Sciatic nerve (tissue), 2 donors: ENCODE measurements at places on chromosomes 1 and 21.

DNA sequence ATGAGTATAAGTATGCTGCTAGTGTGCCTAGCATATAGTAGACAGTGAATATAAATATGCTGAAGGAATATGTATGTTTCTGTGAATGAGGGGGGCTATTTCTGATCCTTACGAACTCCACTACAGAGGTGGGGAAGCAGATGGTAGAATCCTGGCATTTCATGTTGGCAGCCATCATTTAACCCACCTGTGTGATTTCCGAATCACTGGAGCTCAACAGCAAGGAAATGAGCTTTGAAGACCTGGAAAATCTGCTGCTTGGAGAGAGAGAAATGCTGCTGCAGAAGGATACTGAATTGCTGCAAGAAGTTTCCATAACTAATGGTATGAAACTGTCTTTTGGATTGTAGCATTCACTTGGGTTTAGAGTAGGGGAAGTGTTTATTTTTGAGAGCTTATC lies 83.5 kb downstream of the RABGAP1L start:
- DNase-seq = no peak

- DNase-seq = no peak
Measured at GRCh38 chr1:226650236-226650841, 88.7 kb downstream of the ITPKB start.

- no peak for DNase-seq
Measured at GRCh38 chr1:192954705-192955265, 104.4 kb downstream of the UCHL5 start.

DNA sequence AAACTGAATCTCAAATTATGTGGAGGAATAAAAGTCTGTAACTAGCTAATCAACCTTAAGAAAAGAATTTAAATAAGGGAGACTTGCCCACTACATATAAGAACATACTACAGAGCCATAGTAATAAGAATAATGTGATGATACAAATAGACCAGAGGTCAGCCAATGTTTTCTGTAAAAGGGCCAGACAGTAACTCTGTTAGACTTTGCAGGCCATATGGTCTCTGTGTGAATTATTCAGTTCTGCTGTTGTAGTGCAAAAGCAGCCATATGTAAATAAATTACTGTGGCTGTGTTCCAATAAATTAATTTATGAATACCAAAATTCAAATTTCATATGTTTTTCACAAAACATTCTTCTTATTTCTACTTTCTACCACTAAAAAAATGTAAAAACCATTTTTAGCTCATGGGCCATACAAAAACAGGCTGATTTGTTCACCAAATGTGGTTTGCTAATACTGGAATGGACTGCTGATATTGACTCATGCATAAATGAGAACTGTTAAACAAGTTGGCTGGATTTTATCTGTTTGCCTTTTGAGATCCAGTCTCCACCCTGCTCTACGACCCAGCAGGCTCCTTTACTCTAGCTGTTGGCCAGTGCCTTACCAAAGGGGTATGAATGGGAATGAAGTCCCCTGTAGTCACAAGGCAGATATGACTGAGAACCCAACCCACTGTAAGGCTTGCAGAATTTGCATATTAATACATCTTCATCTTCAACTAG lies 98.2 kb upstream of the ZNHIT6 start:
- DNase-seq = no peak

DNA sequence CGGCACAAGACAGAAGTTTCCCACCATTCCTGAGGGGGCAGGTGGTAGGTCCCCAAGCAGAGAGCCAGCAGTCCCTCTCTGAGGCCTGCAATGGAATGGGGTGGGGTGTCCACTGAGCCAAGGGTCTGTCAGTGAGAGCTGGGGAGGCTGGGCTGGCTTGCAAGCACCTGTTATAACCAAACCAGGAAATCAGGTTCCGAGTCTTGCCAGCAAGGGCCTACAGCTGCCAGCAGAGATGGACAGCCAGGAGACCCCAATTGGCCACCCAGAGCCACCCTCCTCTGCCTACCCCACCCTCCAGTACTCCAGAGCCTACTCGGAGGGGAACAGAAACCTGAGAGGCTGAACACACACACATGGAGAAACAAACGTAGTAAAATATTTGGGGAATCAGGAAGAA lies 32.2 kb downstream of the PSEN2 start:
- no peak for DNase-seq

DNA sequence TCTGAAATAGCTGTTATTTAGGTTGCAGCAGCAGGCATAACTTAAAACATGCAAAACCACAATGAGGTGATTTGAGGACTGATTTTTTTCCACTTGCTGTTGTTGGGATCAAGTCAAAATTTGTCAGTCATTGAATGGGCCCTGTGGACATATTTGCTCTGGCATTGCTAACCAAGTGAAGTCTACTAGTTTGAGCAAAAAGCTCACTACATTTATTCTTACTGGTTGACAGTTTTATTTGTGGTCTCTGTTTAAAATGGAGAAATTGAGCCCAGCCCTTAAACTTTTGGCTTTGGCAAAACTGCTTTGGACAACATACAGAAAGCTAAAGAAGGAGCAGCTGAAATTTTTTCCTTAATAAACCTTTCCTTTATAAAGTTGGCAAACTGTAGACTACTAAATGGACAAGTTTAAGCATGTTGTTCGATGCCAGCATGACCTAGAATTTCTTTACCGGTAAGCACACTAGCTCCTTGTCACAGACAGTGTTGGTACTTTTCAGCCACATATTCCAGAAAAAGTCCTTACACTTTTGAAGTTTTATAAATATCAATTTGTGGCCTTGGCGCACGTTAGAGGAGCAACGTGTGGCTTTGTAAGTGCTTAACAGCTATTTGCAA lies 234.6 kb downstream of the USP25 start:
- DNase-seq = no peak
